Mucosa of gallbladder (tissue), 1 donor: ENCODE measurements at places on chromosomes 4 and X. TPM values are rescaled to one million over a fixed set of nuclear protein-coding genes. Genes with fewer than 3 reads are reported as not detected.

SATL1 gene
- total RNA-seq = 0.06 TPM

ARFIP1 gene
- 44.4 TPM for total RNA-seq

F8 gene
- 5.5 TPM for total RNA-seq

GLA gene
- total RNA-seq = 29.2 TPM
